ENCODE measurements at places on chromosomes 7 and 10.

- no peak for DNase-seq
These were observed at the start of gene TMEM26 for GRCh38 chr10:61452655-61453641. Gene TMEM26 (minus strand): TSS chr10:61453381. CDS start chr10:61453081, 300 bp downstream.

GRCh38 chr10:23281044-23281433 is 63.6 kb downstream of the C10orf67 start:
- DNase-seq = no peak

GRCh38 chr7:128939075-128939860 is 1.5 kb downstream of the IRF5 start:
- no peak for DNase-seq

GRCh38 chr7:176786-177459 is 15.4 kb upstream of the FAM20C start:
- no peak for DNase-seq

GRCh38 chr7:24346129-24346528 is 62.1 kb downstream of the NPY start:
- DNase-seq = no peak

GRCh38 chr10:119670717-119671116 is 19.5 kb downstream of the BAG3 start:
- no peak for DNase-seq

- no peak for DNase-seq
These were observed at the start of gene TUBAL3 for GRCh38 chr10:5404208-5405041. Gene TUBAL3 (minus strand): TSS chr10:5404828. CDS start chr10:5404792, 36 bp downstream.

Measured in activated CD8-positive, alpha-beta memory T cell treated with anti-CD3 and anti-CD28 coated beads for 1 hour (primary cell).